Activated naive CD4-positive, alpha-beta T cell (primary cell): ENCODE measurements at places on chromosomes 5 and 9.

DNA sequence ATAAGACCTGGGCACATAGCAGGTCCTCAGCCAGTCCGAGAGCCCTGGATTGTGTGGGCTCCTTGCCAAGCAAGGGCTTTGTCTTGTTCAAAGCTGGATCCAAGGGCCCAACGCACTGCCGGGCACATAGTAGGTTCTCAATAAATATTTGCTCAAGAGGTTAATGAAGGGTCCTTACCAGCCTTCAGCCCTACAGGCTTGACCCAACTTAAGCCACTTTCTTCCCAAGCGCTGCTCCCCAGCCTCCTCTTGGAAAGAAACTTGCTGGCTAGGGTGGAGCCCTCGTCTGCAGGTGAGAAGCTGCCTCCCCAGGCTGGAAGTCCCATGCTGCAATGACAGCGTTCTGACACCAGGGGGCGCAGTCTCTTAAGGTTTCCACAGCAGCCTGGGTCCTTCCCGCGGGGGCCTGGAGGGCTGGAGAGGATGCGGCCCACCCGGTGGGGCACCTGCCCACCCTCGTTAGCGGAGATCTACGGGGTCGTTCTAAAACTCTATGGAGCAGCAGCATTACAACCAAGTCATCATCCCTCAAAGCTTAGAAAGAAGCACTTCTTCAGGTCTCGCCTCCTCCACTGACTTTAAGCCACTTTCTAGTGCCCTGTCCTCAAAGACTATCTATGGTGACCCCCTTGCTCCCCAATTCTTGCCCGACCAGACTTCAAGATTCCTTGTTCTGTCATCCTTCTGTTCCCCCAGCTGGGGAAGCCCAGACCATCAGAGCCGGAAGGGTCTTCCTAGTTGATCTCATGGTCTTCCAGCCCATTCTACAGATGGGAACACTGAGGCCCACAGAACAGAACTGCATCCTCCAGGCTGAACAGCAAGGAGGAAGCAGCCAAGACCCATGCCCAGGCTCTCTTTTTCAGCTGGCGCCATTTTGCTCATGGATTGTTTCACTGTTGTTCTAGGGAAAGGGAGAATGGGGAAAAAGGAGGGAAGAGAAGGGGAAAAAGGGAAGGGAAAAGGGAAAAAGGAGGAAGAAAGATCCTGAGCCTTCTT lies 115.4 kb downstream of the LHX2 start:
- DNase-seq = peak; percentile 59

DNA sequence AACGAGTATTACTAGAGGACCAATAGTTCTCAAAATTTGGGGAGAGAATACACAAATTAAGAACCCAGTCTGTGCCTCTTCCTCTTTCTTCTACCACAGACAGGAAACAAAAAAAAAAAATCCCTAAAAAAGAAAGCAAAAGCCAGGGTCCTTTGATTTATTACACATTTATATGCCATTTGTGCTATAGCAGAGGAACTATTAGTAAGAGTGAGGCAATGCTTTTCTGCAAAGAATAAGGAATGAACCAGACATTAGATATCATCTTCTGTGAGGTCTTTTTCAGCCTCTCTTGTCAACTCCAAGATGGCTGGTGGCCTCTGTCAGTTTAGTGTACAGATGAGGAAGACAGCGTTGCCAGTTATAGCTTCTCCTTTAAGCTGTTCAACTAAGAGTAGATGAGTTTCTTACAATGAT lies 127.6 kb downstream of the RFX3 start:
- DNase-seq = no peak

- no peak for DNase-seq
These were observed 16.2 kb downstream of the COL5A1 start for GRCh38 chr9:134657666-134658377.

DNA sequence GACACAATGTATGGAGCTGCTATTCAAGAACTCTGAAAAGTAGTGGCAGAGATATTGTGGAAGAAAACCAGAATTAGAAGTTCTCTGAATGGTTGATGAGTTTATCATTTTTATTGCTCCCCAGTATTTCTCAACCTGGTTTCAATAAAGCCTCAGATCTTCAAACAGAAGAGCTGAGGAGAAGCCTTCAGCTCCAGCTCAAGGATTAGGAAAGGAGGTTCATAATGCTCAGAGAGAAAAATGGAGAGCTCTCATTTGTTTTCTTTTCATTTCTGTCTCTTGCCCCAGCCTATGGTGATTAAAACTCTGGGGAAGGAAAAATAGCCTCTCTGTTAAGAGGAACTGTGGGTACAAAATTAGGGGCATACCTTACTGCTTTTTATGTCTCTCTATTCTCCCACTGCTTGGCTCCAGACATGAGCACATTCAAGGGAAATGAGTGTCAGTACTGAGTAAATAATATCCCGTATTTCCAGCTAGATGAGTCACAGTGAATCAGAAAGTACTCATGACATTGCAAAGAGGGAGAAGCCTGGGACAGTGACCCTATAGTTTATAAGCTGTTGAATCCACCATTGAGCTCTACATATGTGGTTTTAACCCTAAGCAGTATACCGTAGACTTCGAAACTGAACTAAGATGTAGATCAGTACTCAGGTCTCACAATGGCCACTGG lies 138.1 kb downstream of the EMB start:
- DNase-seq = no peak

GRCh38 chr9:16255217-16255616 lies 615.3 kb downstream of the BNC2 start:
- DNase-seq = no peak

DNA sequence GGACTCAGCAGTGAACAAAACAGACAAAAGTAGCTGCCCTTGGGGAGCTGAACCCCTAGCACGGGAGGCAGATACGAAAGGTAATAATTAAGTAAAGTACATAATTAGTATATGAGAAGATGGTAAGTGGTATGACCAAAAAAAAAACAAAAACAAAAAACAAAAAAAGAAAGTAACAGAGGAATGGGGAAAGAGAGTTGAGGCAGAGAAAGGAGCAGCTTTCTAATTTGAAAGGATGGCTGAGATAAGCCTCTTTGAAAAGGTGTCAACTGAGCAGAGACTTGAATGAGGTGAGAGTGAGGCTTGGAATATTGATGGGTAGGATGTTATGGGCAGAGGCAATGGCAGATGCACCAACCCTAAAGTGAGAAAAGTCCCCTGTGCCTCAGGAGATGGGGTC lies 69.7 kb downstream of the CARTPT start:
- DNase-seq = no peak

GRCh38 chr9:81782313-81782995 lies 93.1 kb upstream of the TLE1 start:
- DNase-seq = no peak

- DNase-seq = no peak
These were observed 152.4 kb downstream of the BRINP1 start for GRCh38 chr9:119216651-119217331.

- no peak for DNase-seq
These were observed 67.1 kb downstream of the EPB41L4B start for GRCh38 chr9:109253637-109254284.

DNA sequence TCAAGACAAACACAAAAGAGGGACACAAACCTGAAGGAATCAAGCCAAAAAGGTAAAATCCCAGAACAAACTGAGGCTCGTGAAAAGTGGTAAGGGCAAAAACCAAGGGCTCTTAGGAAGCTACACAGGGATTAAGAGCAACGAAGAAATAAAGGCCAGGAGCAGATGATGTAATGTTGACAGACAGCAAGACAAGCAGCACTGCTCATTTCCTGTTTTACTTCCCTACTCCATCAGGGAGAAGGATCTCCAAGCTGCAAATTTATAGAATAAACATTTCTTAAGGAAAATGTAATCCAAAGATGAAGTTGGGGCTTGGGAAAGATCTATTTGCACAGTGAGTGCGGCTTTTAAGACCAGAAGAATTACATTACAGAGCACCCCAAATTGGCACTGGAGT lies 182.3 kb upstream of the MAP1B start:
- DNase-seq = no peak
